ENCODE measurements at places on chromosomes 3 and 15.

- no peak for DNase-seq
Observed at GRCh38 chr15:35691891-35692867, 146.2 kb upstream of the DPH6 start.

DNA sequence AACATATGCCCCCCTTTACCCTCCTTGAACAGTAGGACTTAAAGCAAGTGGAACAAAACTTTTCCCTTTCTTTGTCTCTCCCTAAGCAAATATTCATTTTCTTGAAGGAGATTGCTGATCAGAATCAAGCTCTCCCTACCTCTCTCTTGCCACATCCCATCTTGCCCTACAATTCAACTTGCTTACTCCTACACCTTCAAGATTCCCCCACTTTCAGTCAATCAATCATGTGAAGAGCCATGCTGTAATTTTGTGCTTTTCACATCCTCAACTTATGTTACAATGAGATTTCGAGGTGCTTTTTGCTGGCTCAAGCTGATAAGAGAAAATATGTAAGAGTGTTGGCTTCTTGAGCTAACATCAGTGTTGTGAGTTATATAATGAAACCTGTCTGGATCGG lies 662.9 kb downstream of the NLGN1 start:
- no peak for DNase-seq

GRCh38 chr3:6449099-6449498 lies 411.8 kb upstream of the GRM7 start:
- no peak for DNase-seq

DNA sequence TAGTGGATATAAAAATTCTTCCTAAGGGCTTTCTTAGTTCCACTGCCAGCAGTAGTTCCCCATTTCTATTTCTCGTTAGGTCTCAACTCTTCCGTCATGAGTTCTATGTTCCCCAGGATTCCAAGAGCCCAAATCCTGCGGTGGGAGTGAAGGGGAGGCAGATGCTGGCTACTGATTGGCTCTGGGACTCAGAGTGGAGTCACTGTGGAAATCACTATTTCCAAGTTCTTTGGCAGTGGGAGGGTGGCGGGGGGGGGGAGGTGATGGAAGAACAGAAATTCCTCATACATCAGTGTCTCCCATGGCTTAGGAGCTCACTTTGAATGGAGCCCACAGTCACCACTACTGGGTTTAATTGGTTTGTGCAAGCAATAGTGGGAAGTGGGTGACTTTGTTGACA lies 5.6 kb downstream of the CCR1 start:
- DNase-seq: no peak

DNA sequence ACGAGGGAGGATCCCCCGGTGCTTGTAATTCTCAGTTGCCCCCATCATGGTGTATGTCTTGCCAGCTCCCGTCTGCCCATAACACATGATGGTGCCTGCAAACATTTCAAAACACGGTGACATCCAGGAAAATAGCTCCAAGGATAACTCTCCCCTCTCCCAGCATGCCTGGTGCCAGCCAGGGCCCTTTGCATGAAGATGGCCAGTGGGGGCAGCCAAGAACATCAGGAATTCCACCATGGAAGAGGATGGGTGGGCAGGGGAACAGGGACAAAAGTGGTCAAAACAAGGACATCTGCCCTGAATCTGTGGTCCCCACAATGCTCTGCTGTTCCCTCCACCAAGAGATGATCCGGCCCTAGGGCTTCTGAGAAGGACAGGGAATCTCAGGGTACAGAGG lies 9.0 kb downstream of the KIF9 start:
- DNase-seq: no peak

DNA sequence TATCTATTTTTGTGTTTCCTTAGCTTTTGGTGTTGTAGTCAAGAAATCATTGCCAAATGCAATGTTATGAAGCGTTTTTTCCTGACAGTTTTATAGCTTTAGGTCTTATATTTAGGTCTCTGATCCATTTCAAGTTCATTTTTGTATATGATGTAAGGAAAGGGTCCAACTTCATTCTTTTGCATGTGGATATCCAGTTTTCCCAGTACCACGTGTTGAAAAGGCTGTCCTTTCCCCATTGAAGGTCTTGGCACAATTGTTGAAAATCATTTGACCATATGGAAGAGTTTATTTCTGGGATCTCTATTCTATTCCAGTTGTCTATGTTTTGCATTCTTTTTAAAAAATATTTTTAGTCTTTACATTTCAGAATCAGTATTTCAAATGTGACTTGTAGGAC lies 14.6 kb upstream of the SNRPN start:
- DNase-seq: no peak

Data from activated T-helper 9 cell treated with anti-CD3 and anti-CD28 coated beads, Interleukin-2, amount 50 U/mL, for 16 hours (primary cell).